Germinal center (tissue), 1 donor: ENCODE measurements at places on chromosomes 5 and 9.

GRCh38 chr5:153818626-153819025, 220.1 kb downstream of the FAM114A2 start:
- no peak for DNase-seq

- DNase-seq: no peak
Measured at GRCh38 chr9:31556667-31557463, 827.6 kb upstream of the ACO1 start.

DNA sequence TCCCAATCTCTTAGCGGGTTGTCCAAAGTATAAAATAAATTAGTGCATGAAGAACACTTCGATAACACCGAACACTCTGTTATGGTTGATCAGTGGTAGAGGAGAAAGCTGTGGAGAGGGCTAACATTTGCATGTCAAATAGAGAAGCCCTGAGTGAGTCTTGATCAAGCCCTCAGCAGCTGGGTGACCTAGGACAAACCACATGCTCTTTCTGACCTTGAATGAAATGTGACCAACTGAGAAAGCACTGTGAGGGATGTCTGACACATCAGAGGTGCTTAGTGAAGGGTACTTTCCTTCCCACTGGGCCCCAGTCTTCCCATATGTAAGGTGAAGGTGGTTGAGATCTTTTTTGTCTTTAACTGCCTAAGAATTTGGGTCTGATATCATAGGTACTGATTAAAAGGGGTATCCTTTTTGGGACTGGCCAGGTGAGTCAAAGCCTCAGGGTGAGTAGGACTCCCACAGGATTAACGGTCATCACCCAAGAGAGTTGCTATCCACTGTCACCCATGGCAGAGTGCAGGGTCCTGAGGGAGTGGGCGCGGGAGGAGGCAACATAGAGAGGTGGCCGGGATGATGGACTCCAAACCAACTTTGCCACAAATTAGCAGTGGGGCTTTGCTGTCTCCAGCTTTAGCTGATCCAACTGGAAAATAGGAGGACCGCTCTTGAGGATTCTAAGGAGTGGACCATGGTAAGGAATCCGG, 53.5 kb downstream of the KIF4B start:
- no peak for DNase-seq

DNA sequence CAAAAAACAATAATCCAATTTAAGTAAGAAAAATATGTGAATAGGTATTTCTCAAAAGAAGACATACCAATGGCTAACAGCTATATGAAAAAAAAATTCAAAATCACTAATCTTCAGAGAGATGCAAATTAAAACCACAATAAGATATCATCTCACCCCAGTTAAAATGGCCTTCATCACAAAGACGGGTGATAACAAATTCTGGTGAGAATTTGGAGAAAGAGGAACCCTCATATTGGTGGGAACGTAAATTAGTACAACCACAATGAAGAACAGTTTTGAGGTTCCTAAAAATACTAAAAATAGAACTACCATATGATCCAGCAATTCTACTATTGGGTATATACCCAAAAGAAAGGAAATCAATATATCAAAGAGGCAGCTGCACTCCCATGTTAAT, 94.3 kb downstream of the TMEM167A start:
- no peak for DNase-seq

DNA sequence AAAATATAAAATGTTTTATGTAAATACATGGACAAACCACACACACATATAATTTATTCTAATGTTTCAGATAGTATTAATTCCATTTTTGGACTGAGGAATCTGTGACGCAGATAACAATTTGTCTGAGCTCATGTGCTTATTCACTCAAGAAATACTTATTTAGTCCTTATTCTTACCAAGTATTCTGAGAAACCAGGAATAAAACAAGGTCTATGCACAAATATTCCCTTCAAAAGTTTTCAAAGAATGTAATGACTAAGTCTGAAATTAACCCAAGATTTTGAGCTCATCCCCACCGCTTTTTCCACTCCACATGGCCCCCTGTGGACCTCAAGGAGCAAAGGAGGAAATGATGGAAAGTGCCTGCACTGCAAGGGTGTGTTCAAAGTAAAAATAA, 1022.3 kb downstream of the EFNA5 start:
- no peak for DNase-seq
